Activated T-cell treated with anti-CD3 and anti-CD28 coated beads for 48 hours (primary cell): ENCODE measurements at places on chromosomes 13 and 19.

DNA sequence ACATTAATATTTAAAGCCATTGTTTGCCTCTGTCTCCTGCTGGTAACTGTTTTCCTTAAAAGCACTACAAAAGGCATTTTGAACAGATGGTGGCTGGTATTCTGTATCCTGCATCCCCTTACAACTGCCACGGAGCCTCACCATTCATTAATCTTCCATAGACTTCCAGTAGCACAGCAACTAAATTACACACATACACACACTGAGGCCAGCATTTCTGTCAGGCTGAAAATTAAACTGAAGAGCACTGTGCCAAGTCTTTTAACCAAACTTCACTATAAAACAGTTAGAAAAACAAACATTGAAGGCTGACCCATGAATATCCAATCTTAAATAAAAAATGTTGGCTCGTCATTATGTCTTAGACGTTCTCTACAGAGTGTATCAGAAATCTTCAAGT, 697.8 kb downstream of the DACH1 start:
- no peak for DNase-seq

DNA sequence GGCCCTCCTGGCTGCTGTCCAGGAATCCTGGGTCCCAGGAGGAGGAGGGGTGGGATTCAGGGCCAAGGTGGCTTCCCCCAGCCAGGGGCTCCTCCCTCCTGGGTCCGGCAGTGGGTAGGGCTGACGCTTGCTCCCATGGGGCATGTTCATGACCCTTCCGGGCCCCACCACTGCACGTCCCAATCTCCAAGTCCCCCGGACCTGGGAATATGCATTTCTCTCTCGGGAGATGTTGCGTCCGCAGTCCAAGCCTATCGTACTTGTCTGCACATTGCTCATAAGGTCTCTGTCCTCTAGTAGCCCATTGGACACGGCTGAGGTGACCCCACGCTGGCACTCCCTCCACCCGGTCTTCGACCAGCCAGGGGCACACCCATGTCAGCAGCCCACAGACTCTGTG, 192.3 kb downstream of the TEX29 start:
- DNase-seq: no peak

DNA sequence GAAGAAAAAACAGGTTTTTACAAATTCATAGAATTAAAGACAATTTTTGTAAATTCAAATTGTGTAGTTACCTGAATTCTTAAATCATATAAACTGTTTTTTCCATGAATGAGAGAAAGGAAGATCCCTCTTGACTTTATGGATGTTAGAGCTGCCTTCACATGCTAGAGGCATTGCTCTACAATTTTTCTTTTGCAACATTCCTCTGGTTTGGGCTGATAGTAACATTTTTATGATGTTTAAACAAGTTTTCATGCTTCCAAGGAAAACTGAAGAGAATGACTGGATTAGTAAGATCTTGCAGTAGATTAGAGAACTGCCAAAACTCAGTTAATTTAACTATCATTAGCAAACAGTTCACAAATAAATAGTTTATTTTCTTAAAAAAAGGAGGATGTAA, 250.6 kb downstream of the GPC6 start:
- DNase-seq: no peak

- DNase-seq: no peak
Measured at GRCh38 chr13:92260363-92260762, 861.9 kb downstream of the GPC5 start.

- no peak for DNase-seq
Measured at GRCh38 chr13:98223741-98224140, 46.7 kb upstream of the RNF113B start.

DNA sequence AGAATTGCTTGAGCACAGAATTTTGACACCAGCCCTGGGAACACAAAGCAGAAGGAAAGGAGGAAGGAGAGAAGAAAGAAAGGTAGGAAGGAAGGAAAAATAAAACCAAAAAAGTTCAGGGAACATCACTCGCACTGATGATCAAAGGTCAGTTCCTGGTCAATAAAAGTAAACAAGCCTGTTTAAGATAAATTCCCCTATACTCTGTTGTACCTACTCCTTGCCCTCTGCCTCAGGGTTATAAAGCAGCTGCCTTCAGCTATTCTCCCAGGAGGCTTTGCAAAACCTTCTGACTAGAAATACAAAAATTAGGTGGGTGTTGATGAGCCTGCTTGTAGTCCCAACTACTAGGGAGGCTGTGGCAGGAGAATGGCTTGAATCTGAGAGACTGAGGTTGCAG, 14.9 kb upstream of the ZNF91 start:
- no peak for DNase-seq

GRCh38 chr13:77979721-77980385, 61.2 kb upstream of the EDNRB start:
- DNase-seq: no peak

DNA sequence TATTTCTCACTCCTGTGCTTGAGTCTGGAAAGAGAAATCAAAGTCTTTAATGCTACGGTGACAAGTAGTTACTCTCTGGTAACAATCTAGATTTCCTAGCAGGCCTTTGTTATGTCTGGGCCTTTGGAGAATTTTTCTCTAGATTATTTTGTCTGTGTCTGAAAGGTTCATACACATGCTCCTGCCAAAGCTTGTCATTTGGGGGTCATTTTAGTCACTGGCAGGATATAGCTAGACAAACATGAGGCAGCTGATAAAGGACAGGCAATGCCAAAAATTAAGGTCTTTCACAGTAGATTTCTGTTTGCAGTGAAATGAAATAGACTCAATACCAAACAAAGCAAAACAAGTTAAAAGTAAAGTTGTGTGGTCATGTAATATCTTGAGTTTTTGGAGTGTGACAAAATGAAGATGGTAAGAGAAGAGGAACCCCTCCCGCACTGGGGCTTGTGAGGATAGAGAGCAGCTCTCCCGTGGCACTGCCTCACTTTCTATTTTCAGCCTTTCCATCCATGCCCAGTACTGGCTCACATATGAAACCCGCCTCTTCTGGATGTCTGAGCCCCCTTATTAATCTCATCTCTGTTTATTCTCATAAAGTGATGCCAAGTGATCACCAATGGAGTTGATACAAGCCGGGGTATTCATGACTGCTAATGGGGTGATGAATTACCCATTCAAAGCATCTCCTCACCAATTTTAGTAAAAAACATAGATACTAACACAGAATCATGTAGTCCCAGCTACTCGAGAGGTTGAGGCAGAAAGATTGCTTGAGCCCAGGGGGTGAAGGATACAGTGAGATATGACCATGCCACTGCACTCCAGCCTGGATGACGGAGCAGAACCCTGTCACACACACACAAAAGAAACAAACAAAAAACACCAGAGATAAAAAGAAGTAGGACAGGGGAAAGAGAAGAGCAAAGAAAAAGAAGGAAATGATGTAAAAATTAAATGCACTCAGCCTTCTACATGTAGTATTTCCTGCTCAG, 389.3 kb downstream of the FGF14 start:
- DNase-seq: no peak

GRCh38 chr13:97342936-97343335, 91.0 kb upstream of the RAP2A start:
- no peak for DNase-seq

DNA sequence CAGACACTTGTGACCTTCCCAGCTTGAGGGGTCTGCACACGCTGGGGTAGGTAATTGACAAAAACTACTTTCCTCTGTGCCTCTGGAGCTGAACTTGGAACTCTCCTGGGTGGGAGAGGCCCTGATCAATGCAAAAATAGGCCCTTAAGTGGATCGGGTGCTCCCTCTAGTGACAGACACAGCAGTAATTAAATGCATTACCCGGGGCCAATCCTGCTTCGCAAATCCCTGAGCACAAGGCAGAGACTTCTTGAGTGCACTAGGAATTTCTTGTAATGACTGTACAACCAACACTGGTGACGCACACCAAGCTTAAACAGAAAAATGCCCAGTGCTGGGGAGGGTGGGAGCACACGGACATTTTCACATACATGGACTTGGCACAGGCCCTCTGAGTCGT, 10.6 kb upstream of the UBE2S start:
- no peak for DNase-seq

DNA sequence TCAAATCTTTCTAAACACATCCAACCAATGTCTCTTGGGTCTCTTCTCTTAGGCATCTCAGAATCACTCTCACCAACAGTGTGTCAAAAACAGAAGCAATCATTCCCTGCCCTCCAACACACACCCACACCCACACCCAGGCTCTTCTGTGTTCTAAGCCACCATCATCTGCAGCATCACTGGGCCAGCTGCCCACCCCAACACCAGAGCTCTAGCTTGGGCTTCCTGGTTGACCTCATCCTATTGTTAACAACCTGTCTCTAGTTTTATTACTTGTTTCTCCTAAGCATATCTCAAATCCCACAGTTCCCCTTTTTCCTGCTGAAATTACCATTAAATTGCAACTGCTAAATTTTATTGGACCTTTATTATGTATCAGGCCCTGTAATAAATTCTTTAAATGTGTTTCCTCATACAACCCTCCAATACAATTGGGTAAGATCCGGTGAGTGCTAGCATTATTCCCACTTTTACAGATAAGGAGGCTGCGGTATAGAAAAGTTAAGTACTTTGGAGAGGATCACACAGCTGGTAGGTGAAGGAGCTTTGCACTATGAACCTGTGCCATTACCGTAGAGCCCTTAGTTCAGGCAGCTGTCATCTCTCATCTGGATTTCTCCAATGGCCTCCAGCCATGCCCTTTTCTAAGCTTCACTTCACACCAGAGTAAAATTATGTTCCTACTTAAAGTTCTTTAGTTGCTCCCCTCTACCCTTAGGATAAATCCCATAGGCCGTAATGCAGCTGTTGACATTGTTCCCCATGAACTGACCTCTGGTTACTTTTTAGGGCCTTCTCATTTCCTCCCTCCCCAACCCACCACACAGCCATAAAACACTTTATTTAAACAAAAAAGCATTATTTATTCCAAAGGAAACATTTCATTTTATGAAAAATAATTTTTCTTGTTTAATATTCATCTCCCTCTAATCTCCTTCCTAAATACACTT, 227.7 kb downstream of the B3GLCT start:
- DNase-seq: no peak

- no peak for DNase-seq
Measured at GRCh38 chr13:46953331-46953730, 56.5 kb upstream of the HTR2A start.

GRCh38 chr13:34038541-34039068, 220.7 kb downstream of the RFC3 start:
- no peak for DNase-seq
